ENCODE measurements at places on chromosomes 16 and 17. TPM values are rescaled to one million over a fixed set of nuclear protein-coding genes. Genes with fewer than 3 reads are reported as not detected.

DNA sequence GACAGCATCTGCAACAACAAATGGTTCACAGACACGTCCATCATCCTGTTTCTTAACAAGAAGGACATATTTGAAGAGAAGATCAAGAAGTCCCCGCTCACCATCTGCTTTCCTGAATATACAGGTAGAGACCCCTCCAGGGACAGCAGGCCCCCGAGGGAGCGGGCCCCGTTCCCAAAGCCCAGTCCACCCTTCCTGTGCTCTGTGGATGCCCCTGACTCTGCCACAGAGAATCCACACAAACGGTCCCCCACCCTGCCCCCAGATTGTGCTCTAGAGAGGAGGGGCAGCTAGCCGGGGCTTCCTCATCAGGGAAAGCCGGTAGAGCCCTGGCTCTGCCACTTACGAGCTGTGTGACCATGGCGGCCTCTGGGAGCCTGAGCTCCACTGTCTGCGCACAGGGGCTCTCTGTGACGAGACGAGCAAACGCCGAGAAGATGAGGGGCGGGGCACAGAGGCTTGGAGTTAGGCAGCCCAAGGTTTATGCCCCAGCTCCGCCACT lies 84.4 kb downstream of the AMFR start:
- no peak overlapping the region for H3K4me3 ChIP-seq
- no peak overlapping the region for H3K27ac ChIP-seq
- H3K4me1 ChIP-seq, result no peaks in the 10 kb centered on the region
- H3K27me3 ChIP-seq, result no peaks in the 10 kb centered on the region
- no peak for DNase-seq

GRCh38 chr16:84065536-84066132 lies 23.0 kb upstream of the SLC38A8 start:
- no peaks in the 10 kb centered on the region for H3K27me3 ChIP-seq
- H3K36me3 ChIP-seq, result peaks cover 30% of the 10 kb centered on the region
- DNase-seq, result no peak
- no peak overlapping the region for H3K27ac ChIP-seq
- no peak overlapping the region for H3K4me3 ChIP-seq
- H3K4me1 ChIP-seq, result no peaks in the 10 kb centered on the region

- no peaks in the 10 kb centered on the region for H3K36me3 ChIP-seq
- H3K4me1 ChIP-seq, result no peaks in the 10 kb centered on the region
- no peaks in the 10 kb centered on the region for H3K27me3 ChIP-seq
- H3K4me3 ChIP-seq, result no peak overlapping the region
- no peak for DNase-seq
- H3K27ac ChIP-seq, result no peak overlapping the region
Observed at GRCh38 chr17:12634789-12635414, 30.8 kb upstream of the MYOCD start.

GRCh38 chr16:89119661-89120141 lies 26.0 kb downstream of the ACSF3 start:
- H3K27me3 ChIP-seq, result no peaks in the 10 kb centered on the region
- DNase-seq, result no peak
- peaks cover 13% of the 10 kb centered on the region for H3K36me3 ChIP-seq

GRCh38 chr16:88784856-88785105 lies 239 bp downstream of the PIEZO1 start:
- H3K27ac ChIP-seq, result peak overlapping the region; percentile 75
- peaks cover 31% of the 10 kb centered on the region for H3K4me1 ChIP-seq
- peak overlapping the region; percentile 80 for H3K4me3 ChIP-seq
- no peak for DNase-seq
- H3K36me3 ChIP-seq, result no peaks in the 10 kb centered on the region

DNA sequence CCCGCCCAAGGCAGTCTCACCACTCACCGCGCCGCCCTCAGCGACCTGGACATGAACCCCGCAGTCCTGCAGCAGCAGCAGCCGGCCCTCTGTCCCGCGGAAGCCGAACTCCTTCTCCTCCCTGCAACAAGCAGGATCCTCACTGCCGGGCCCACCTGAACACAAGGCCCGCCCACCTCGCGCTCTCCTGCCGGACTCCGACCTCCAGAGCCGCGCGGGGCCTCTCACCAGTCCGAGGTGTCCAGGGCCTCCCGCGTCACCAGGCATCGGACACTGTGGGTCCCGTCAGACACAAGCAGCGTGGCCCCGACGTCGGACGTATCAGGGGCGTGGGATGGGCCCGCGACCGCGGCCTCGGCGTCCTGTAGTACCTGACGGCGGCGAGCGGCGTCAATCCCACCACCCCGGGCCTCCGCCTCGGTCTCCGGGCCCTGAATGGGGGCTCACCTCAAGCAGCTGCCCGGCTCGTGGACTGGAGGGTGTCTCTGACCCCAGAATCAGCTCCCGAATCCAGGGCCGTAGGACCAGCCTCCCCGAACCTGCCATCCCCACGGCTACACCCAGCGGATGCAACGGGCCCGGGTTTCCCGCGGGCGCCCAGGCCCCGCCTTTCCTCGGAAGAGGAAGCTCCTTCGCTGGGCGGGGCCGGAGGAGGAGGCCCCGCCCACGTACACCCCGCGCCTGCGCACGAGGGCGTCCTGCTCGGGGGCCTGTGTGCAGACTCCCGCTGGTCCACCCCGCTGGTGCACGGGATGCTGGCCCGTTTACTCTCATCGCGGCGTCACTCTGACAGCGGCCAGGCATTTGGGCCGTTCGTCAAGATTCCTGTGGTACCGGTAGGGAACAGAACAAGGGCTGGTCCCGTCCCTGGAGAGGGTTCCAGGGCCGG lies at the start of gene ACD:
ACD (minus strand) TSS at position 586 of the 889 bp plus-strand sequence; CDS start at position 546, 40 bp downstream.
- H3K27ac ChIP-seq, result peak within 1 kb of the TSS; percentile 80
- peak; percentile 65 for DNase-seq
- peak within 1 kb of the TSS; percentile 92 for H3K4me3 ChIP-seq

GRCh38 chr17:16943541-16944333 lies 28.2 kb downstream of the TNFRSF13B start:
- no peak overlapping the region for H3K4me3 ChIP-seq
- peaks cover 56% of the 10 kb centered on the region for H3K36me3 ChIP-seq
- DNase-seq, result no peak

The AOC3 gene
- total RNA-seq, result 0.56 TPM

The KRT39 gene
- not detected for total RNA-seq

The FAM20A gene
- total RNA-seq, result not detected

The BICDL2 gene
- not detected for total RNA-seq

The ABCC11 gene
- not detected for total RNA-seq

The NOMO2 gene
- 101 TPM for total RNA-seq

The ABCA9 gene
- total RNA-seq, result 0.24 TPM
